ENCODE measurements at places on chromosomes 7 and 10.

DNA sequence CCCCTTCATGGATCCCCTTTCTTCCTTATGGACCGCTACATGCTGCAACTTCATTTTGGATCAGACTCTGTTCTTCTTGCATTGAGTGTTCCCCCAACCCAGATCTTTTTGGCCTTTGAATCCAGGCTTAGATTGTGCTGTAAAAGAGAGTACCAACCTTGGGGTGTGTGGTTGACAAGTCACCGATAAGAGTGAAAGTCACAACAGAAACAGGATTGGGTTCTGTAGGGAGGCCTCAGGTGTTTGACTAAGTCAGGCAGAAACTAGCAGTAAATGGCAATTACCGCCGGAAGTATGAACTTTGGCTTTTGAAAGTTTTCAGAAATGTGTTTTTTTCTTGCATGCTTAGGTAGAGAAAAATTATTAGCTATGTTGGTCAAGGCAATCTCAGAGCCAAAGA, 89.3 kb downstream of the TMEM106B start:
- DNase-seq: no peak

GRCh38 chr7:116687801-116688201, 15.8 kb downstream of the MET start:
- DNase-seq: no peak

- no peak for DNase-seq
Measured at GRCh38 chr7:2526659-2527504, 7.3 kb downstream of the LFNG start.

DNA sequence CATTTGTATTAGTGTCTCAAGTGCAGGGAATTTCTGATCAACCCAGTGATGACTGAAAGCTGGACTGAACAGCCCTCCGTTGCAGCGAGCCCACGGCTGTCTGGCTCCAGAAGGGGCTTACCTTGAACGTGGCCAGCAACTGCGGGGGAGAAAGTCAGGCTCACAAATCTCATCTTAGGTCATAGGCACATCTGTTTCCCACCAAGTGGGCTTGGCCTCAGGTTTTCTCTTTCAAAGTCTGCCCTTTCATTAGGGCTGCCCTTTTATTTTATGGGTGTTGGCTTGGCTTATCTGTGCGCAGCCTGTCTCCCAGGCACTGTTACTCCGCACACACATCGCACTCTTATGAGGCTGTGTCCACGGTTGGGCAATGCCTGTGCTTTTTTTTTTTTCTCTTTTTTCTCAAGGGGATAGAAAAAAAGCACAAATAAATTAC, 178.0 kb downstream of the JCAD start:
- DNase-seq: no peak

- no peak for DNase-seq
Measured at GRCh38 chr7:138935465-138936011, 45.7 kb downstream of the KIAA1549 start.

DNA sequence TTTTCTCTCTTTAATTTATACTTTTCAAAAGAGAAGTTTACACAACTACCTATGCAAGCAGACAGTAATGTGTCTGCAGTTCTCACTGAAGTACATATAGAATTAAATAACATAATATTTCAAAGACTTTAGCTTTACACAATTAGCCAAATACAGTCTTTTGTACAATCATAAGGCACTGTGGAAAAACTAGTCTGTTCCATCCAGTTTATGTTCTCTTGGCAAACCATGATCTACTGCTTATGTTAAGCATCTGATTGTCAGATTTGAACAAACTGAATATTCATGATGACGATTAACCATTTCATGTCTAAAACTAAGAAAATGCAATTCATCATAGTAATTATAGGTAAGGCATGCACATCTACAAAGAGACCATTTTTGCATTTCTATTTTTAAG, 842 bp downstream of the SEMA3A start:
- no peak for DNase-seq

- DNase-seq: no peak
Measured at GRCh38 chr7:33578166-33578565, 327.2 kb upstream of the BMPER start.

DNA sequence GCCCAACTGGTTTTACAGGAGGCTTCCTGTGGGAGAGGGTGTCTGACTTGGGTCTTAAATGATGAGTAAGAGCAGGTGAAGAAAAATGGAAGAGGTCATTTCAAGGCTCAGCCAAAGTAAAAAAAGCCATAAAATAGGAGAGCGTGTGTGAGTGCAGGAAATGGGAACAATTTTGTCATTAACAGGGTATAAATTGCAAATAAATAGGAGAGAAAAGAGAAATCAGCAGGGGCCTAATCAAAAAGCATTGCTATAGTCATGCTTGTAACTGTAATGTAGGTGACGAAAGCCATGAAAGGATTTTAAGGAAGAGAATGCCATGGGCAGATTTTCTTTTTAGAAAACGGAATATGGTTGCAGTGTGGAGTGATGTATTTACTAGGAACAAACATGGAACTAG, 15.7 kb upstream of the SEMA3A start:
- DNase-seq: no peak

GRCh38 chr7:80833289-80834268, 85.3 kb downstream of the SEMA3C start:
- no peak for DNase-seq

GRCh38 chr10:30432622-30433305, 1.2 kb upstream of the MAP3K8 start:
- no peak for DNase-seq

DNA sequence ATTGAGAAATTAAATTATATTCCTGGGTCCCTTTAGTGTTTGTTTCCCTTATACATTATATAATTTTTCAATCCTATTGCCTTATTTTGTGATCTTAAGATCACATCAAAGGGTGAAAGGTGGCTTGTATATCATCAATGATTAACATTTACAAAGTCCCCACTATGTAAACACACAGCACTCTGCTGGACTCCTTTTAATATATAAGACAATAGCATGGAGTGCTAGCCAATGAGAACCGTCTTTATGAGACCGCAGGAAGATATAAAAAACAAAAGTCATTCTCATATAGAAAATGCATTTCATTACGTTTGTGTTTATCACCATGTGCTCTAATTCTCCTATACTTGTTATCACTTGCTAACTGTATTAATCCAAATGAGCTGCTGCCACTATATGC, 108.5 kb downstream of the HOXA1 start:
- no peak for DNase-seq

DNA sequence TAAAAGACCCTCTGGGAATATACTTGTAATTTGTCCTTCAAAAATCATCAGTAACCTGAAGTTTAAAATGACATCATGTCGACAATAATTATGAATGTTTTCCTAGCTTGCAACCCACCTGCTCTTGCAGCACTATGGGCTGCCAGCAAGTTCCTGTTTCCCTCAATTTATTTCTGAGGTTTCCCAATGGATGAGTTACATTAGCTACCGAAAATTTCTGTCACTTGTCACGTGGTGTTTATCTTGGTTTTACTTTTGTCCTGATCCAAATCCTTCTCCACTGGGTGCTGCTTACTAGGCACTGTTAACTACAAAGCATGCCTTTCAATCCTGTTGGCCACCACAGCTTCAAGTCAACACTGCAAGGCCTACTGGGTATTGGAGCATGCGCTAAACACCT, 31.5 kb downstream of the GIMAP8 start:
- DNase-seq: no peak

GRCh38 chr10:79065853-79066252, 2.9 kb upstream of the ZMIZ1 start:
- DNase-seq: no peak

DNA sequence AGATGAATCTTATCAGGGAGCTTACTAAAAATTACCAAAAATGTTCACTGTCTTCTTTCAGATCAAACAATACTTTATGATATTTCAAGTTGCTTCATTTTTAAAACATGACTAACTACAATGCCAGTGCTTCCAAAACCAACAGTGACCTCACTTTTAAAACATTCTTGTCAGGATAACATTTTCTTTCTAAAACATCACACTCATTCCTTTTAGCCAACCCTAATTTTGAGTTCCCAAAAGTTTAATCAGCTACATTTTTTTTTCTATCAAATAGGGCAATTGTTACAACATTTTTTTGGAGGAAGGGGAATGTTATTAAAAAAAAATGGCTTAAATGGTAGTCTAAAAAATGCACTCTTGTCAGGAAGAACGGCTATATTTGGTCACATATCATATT, 37.3 kb downstream of the RTKN2 start:
- DNase-seq: no peak

GRCh38 chr7:116421298-116421697, 78.2 kb upstream of the CAV2 start:
- no peak for DNase-seq

DNA sequence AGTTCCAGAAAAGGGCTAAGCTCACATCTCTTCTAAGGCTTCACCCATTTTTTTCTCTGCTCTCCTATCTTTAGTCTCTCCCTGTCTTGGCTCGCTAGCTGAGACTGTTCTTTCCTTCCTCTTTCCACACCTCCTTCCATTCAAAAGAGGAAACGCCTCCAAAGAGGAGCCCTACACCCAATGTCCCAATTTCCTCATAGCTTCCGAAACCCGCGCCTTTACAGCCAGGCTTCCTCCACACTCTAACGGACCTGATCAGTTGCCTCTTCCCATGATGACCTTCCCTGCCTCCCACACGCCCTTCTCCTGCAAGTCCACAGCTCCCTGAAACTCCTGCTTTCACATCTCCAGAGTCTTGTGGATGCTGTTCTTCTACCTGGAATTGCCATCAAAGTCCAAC, 71.7 kb downstream of the COBL start:
- no peak for DNase-seq

- no peak for DNase-seq
Measured at GRCh38 chr7:125033506-125033905, 103.9 kb upstream of the POT1 start.

DNA sequence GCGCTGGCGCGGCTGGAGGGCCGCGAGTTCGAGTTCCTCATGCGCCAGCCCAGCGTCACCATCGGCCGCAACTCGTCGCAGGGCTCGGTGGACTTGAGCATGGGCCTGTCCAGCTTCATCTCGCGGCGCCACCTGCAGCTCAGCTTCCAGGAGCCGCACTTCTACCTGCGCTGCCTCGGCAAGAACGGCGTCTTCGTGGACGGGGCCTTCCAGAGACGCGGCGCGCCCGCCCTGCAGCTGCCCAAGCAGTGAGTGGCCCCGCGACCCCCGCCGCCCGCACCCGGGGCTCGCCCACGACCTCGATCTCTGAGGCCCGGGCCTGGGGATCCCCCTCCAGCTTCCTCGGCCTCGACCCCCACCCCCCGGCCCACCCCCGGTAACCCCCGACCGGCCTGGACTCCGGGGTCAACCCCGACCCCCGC, 537 bp downstream of the FOXK1 start:
- peak; percentile 63 for DNase-seq

DNA sequence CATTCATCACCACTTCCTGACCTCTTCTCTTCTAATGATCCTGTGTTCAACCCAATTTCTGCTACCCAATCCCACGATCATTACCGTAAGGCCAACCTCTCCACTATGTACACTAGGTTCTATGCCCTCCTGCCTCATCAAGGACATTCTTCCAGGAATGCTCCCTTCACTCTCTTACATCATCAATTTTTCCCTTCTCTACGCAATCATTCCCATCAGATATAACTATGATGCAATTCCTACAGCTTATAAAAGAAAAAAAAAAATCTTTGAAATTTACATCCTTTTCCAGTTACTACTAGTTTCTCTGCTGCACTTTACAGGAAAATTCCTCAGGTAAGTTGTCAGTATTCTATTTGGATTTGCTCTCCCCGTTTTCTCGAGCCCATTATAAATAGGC, 30.8 kb upstream of the GPR22 start:
- no peak for DNase-seq

- no peak for DNase-seq
Measured at GRCh38 chr10:79502561-79503309, 9.6 kb upstream of the EIF5AL1 start.

- DNase-seq: no peak
Measured at GRCh38 chr7:143283381-143283780, 1.4 kb upstream of the TMEM139 start.

DNA sequence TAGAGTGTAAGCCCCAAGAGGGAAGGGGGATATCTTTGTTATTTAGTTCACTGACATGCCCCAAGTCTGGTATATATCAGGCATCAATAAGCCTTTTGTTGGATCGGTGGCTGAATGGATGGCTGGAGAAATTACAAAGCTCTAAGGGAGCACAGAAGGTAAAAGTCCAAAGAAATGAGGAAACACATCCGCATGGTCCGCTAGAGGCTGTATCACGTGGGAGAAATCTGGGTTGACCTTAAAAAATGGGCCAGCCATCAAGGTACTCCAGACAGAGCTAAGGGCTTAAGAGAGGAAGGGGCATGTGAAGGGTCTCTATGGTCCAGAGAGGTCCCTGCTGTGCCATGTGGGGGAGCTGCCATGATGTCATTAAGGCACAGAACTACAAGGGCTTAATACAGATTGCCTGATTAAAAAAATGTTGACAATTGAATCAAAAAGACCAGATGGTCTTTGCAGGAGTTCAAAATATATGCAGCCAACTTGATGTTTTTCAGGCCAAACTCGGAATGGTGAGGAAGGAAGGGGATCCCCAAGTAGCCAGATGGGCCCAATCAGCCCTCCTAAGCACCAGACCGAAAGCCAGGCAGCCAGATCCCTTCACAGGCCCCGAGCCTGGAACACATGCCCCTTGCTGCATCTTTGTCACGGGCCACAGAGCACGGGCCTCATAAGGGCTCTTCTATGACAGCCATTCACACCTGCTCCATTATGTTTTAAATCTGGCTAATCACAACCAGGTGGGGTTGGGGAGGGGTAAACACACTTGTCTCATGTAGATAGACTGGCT, 31.9 kb downstream of the SCRN1 start:
- no peak for DNase-seq

- DNase-seq: no peak
Measured at GRCh38 chr10:21528236-21529031, 3.0 kb upstream of the SKIDA1 start.

DNA sequence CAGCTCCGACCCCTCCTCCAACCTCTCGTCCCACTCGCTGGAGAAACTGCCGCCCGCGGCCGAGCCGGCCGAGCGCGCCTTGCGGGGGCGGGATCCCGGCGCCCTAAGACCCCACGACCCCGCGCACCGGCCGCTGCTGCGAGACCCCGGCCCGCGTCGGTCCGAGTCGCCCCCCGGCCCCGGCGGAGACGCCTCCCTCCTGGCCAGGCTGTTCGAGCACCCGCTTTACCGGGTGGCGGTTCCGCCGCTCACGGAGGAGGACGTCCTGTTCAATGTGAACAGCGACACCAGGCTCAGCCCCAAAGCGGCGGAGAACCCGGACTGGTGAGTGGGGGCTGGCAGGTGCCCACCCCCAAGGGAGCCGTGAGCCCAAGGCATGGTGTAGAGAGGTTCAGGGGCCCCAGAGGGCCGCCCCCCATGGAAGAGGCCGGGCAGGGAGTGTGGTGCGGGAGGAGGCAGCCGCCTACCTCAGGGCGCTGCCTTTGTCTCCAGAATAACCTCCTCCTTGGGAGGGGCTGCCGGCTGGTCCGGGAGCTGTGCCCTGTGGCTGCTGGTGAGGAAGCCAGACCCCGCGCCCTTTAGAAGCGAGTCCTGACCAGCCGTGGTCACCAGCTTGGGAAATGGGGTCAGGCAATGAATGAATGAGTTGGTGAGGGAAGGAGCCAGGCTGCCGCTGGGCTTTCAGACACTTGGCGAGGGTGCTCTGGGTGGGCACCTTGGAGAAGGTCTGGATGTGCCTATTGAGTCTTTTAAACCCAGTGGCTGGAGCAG, 1.3 kb downstream of the FAM20C start:
- no peak for DNase-seq
